ENCODE measurements at places on chromosomes 12 and 14. TPM values are rescaled to one million over a fixed set of nuclear protein-coding genes. Genes with fewer than 3 reads are reported as not detected.

Gene TPI1
- 643 TPM for total RNA-seq

Gene CAPS2
- total RNA-seq: 2.9 TPM

GRCh38 chr12:27870939-27871338 lies 90.9 kb upstream of the MANSC4 start:
- no peaks in the 10 kb centered on the region for H3K36me3 ChIP-seq

DNA sequence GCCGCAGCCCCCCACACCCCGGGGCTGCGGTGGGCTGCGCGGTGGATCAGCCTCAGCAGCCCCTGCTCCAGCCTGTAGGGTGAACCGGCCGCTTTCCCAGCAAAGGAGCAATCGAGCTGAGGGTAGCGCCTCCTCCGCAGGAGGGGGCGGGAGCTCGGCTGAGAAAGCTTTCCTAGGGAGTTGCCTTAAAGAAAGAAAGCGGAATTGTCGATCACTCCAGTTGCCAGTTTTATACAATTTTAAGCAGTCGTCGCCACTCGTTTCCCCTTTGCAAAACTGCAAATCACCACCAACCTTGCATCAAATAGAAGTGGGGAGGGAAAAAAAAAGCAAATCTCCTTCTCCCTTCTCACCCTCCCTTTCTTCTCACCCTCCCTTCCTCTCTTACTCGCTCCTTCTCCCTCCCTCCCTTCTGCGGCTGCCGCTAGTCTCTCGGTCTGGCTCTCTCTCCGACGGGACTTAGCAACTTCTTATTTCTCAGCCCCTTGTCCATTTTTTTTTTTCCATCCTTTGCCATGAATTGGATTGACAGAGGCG lies at the start of gene PDE3A:
PDE3A (plus strand) TSS at position 424 of the 537 bp plus-strand sequence. CDS start 748 bp downstream, outside the sequence.
- DNase-seq: peak; percentile 92
- H3K4me1 ChIP-seq: peaks cover 16% of the 10 kb centered on the region
- H3K27me3 ChIP-seq: no peaks in the 10 kb centered on the region

Gene DNAJC22
- total RNA-seq: 1.3 TPM

Gene IL26
- total RNA-seq: not detected

- DNase-seq: peak; percentile 84
- H3K27ac ChIP-seq: no peak overlapping the region
- H3K4me1 ChIP-seq: peaks cover 18% of the 10 kb centered on the region
- no peaks in the 10 kb centered on the region for H3K36me3 ChIP-seq
Observed at GRCh38 chr14:50342221-50343078, 30.3 kb downstream of the DMAC2L start.

GRCh38 chr14:105486974-105487448 lies 325 bp downstream of the CRIP1 start:
- H3K4me1 ChIP-seq: peaks cover 9% of the 10 kb centered on the region
- H3K4me3 ChIP-seq: no peak overlapping the region
- no peaks in the 10 kb centered on the region for H3K27me3 ChIP-seq
- DNase-seq: no peak

GRCh38 chr14:67409461-67409860 lies 2.5 kb downstream of the PLEK2 start:
- H3K27me3 ChIP-seq: no peaks in the 10 kb centered on the region
- H3K36me3 ChIP-seq: no peaks in the 10 kb centered on the region
- H3K4me1 ChIP-seq: peaks cover 14% of the 10 kb centered on the region
- H3K27ac ChIP-seq: no peak overlapping the region

DNA sequence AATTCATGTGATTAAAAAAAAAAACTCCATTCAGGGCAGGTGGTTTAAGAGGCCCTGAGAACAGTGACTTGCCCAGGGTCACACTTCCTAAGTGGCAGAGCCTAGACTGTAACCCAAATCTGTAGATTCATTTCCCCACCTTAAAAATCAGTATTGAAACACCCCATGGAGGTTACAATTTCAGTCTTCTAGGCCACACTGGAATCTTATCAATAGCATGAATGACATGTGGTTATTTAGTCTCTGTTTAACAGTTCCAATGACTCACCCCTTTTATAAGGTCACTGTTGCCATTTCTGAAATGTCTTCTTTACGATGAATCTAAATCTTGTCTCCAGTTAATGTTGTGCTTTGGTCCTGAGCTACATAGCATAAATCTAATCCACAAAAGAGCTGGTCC lies 262.3 kb upstream of the GRIP1 start:
- no peak overlapping the region for H3K4me3 ChIP-seq
- no peaks in the 10 kb centered on the region for H3K4me1 ChIP-seq
- DNase-seq: no peak
- no peak overlapping the region for H3K27ac ChIP-seq
- no peaks in the 10 kb centered on the region for H3K27me3 ChIP-seq

Gene TAS2R9
- total RNA-seq: not detected

Gene MEG3
- 227 TPM for total RNA-seq

DNA sequence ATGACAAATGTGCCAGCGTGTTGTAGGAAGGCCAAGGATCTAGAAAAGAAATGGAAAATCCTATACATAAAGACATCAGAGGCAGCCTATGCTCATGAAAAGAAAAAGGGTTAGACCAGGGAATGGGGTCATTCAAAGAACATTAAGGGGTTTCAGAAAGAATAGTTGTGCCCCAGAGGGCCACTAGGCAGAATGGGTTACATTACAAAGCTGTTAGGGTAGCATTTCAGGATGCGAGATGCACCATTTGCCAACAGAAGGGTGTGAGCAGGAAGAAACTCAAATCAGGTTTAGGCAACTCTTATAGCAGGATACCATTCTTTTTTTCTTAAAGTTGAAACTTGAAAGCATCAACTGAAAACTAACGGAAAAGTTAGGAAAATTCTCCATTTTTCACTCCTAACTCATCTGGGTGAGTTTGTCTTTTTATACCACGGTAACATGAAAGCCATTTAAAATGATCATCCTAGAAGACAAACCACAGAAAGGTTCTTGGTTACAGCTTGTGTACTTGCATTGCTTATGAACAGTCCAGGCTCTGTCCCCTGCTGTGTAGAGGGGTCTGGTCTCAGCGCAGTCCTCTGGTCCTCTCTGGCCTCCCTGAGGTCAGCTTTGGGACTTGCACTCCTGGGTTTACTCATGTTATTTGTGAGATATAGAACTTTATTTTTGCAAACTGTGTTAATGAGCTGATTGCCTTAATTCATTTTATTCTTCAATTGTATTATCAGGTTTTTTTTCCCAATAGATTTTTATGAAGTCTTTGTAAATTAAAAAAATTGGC lies 209.1 kb downstream of the DACT1 start:
- H3K27me3 ChIP-seq: no peaks in the 10 kb centered on the region
- no peaks in the 10 kb centered on the region for H3K4me1 ChIP-seq
- no peak overlapping the region for H3K4me3 ChIP-seq
- DNase-seq: no peak
- no peak overlapping the region for H3K27ac ChIP-seq

- no peak overlapping the region for H3K4me3 ChIP-seq
- H3K27ac ChIP-seq: no peak overlapping the region
- H3K27me3 ChIP-seq: no peaks in the 10 kb centered on the region
- DNase-seq: no peak
- H3K36me3 ChIP-seq: peaks cover 10% of the 10 kb centered on the region
- H3K4me1 ChIP-seq: peaks cover 18% of the 10 kb centered on the region
Observed at GRCh38 chr12:11759899-11760298, 110.4 kb downstream of the ETV6 start.

GRCh38 chr12:122842505-122843405 lies 7.5 kb downstream of the HIP1R start:
- peaks cover 17% of the 10 kb centered on the region for H3K36me3 ChIP-seq
- DNase-seq: peak; percentile 37
- no peak overlapping the region for H3K4me3 ChIP-seq
- H3K27me3 ChIP-seq: no peaks in the 10 kb centered on the region
- H3K4me1 ChIP-seq: peaks cover 35% of the 10 kb centered on the region
- no peak overlapping the region for H3K27ac ChIP-seq

Gene ANKS1B
- 0.38 TPM for total RNA-seq

Gene TBX3
- total RNA-seq: 1.1 TPM

DNA sequence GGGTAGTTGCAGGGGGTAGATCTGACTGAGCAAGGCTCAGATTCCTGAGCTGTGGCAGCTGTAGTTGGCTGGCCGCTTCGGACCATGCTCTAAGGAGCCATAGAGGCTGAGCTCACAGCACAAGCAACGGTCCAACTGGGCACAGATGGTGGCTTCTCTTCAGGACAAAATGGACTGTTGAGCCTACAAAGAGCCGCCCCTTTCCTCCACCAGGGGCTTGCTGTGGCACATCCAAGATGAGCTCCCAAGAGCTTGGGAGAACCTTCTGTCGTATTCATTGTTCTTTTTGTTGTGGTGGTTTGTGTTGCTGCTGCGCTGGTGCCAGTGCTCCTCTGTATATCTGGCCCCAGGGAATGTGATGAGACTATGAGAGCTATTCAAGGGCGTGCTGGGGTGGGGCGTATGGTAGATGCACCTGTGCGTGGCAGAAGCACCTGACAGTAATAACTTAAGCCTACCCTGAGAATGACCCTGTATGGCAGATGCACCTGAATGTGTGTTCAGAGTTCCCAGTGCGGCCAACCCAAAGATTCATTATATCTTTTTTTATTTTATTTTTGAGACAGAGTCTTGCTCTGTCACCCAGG lies 17.8 kb upstream of the LGALS3 start:
- no peaks in the 10 kb centered on the region for H3K27me3 ChIP-seq
- no peaks in the 10 kb centered on the region for H3K36me3 ChIP-seq
- no peak overlapping the region for H3K27ac ChIP-seq
- no peak overlapping the region for H3K4me3 ChIP-seq

GRCh38 chr14:71780822-71781221 lies 151.4 kb upstream of the RGS6 start:
- no peaks in the 10 kb centered on the region for H3K27me3 ChIP-seq
- H3K27ac ChIP-seq: no peak overlapping the region
- no peaks in the 10 kb centered on the region for H3K36me3 ChIP-seq
- no peak overlapping the region for H3K4me3 ChIP-seq
- peak; percentile 26 for DNase-seq

Gene PPP4R4
- total RNA-seq: not detected

Gene DIO3
- not detected for total RNA-seq

Gene EIF2S3B
- 0.44 TPM for total RNA-seq

Gene FGF6
- not detected for total RNA-seq

Gene SLC10A1
- total RNA-seq: not detected

DNA sequence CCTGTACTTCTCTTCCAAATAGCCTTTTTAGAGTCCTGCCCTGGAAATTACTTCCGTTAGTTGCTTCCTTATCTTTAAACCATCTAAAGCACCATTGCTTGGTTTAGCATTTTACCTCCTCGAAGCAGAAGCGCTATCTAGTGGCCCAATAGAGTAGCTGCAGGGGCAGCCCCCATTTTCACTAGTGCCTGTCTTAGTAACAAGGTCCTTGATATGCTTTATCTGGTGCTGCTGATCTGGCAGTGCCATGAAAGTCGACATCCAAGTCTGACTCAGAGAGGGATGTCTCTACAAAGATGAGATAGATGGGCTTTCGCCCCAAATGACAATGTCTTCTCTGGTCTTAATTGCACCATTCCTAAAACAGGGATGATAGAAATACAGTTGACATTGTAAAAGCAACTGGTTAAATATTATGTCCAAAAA lies 25.0 kb upstream of the CIT start:
- no peaks in the 10 kb centered on the region for H3K4me1 ChIP-seq
- peak; percentile 79 for DNase-seq
- no peaks in the 10 kb centered on the region for H3K36me3 ChIP-seq
- H3K27ac ChIP-seq: no peak overlapping the region

GRCh38 chr14:24430682-24431568 lies 1.2 kb downstream of the KHNYN start:
- H3K4me3 ChIP-seq: peak overlapping the region; percentile 78
- H3K27me3 ChIP-seq: no peaks in the 10 kb centered on the region
- H3K36me3 ChIP-seq: peaks cover 14% of the 10 kb centered on the region
- H3K4me1 ChIP-seq: peaks cover 47% of the 10 kb centered on the region

GRCh38 chr12:13374793-13375192 lies 178.3 kb downstream of the EMP1 start:
- H3K27ac ChIP-seq: no peak overlapping the region
- no peak overlapping the region for H3K4me3 ChIP-seq
- peaks cover 2% of the 10 kb centered on the region for H3K27me3 ChIP-seq
- H3K36me3 ChIP-seq: no peaks in the 10 kb centered on the region

- peaks cover 13% of the 10 kb centered on the region for H3K27me3 ChIP-seq
- no peak overlapping the region for H3K4me3 ChIP-seq
- H3K27ac ChIP-seq: no peak overlapping the region
- H3K4me1 ChIP-seq: no peaks in the 10 kb centered on the region
- H3K36me3 ChIP-seq: no peaks in the 10 kb centered on the region
- no peak for DNase-seq
Observed at GRCh38 chr12:54160089-54160488, 28.7 kb downstream of the SMUG1 start.

Gene DEGS2
- not detected for total RNA-seq

Gene TTC6
- total RNA-seq: not detected

DNA sequence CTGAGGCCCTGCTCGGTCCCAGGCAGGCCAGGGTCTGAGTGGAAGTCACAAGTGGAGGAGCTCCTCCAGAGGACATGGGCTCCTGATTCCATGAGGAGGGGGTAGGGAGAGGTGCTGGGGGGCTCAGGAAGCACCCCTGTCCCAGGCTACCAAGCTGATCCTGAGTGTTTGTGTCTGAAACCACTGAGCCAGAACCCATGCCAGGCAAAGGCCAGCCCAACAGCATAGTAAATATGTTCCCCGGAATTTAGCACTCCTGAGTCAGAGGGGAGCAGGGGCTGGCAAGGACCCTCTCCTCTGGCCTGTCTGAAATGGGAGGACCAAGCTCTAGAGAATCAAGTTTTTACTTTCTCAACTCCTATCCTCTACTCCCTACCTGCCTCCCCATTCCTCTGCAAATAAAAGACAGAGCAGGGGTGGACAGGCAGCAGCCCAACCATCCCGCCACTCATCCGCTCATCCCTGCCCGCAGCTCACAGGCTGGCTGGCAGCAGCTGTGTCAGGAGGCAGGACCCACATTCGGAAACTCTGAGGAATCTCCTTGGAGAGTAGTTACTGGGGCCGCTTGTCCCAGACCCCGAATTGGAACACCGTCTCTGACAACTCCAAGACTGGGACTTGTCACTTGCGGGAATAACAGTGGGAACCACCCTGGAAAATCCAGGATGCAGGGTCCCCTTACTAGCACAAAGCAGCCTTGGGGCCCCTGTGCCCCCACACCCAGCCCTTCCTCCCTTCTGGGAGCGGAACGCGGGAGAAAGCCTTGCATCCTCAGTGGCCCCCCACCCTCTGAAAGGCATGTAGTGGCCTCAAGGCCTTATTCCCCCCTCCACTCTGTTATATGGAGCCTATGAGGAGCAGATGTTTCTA lies 102.5 kb downstream of the ZFP36L1 start:
- no peak for DNase-seq
- no peak overlapping the region for H3K4me3 ChIP-seq

DNA sequence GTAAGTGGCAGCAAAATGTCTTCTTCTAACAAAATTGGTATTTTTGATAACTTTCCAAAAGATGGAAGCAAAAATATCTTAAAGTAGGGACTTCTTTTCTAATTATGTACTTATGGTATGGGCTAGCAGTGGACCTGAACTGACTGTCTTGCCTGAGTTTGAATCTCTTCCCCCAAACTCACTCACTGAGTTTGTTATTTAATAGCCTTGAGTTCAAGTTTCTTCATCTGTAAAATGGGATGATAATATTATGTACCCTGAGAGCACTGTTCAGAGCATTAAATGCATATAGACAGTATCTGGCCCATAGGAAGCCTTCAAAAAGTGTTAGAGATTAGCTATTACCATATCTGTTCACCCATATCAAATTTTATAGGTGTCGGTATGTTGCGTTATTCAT lies 210.4 kb upstream of the NUDT4 start:
- H3K36me3 ChIP-seq: no peaks in the 10 kb centered on the region
- DNase-seq: no peak
- H3K4me1 ChIP-seq: no peaks in the 10 kb centered on the region
- no peak overlapping the region for H3K4me3 ChIP-seq
- H3K27me3 ChIP-seq: no peaks in the 10 kb centered on the region
- H3K27ac ChIP-seq: no peak overlapping the region

Data from endothelial cell of umbilical vein (primary cell).